ENCODE measurements at places on chromosomes 6 and 20. TPM values are rescaled to one million over a fixed set of nuclear protein-coding genes. Genes with fewer than 3 reads are reported as not detected.
A peak's percentile ranks its signal among the peaks of the same experiment; 100 is the strongest.

DNA sequence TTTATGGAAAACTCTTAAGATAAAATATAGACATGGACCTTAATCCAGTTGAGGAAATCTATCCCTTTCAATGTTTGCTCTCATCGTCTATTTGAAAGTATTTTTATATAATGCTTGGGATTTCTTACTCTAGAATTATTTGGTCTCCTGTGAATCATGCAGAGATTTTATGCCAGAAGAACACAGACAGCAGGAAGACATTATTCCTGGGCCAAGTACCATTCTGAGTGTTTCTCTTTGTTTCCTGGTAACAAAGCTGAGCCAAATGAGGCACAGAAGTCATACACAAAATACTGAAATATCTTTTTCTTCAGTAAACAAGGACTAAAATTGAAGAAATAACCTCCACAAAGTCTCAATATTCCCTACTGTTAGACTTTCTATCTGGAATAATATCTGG lies 538.2 kb upstream of the EYS start:
- DNase-seq = no peak

DNA sequence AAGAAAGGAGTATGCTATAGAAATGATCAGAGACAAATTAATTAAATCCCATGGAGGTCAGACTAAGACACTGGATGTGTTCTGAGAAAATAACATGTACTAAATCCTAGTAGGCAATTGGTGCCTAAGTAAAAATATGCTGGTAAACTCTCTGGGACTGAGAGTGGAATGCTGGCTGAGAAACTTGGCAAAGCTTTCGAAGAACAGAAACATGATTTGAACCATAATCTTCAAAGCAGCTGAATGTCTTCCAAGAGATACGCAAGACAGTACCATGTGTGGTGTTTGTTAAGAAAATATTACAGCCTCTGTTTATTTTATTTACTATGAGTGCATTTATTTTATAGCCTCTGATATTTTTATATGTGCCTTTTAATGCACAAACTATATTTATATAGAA lies 55.2 kb downstream of the EFHC1 start:
- DNase-seq = no peak

DNA sequence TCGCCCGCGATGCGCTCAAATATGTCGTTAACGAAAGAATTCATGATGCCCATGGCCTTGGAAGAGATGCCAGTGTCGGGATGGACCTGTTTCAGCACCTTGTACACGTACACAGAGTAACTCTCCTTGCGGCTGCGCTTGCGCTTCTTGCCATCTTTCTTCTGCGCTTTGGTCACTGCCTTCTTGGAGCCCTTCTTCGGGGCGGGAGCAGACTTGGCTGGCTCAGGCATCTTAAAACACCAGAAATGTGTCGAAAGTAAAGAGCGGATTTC lies 36.4 kb downstream of the HFE start:
- DNase-seq = no peak

DNA sequence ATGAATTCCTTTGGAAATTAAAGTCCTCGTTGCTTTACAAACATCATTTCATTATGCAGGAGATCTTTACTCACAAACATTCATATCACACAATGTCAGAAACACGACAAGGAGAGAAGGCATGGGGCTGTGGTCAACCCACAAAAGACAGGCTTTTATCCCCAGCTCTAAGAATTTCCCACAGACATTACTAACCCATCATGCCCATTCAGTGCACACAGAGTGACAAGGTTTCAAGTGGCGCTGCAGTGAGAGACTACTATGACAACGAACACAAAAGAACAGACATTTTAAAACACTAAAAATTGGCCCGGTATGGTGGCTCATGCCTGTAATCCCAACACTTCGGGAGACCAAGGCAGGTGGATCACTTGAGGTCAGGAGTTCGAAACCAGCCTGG lies 579.8 kb upstream of the AGPAT4 start:
- DNase-seq = no peak

GRCh38 chr6:18471232-18471964 lies 84.2 kb downstream of the RNF144B start:
- DNase-seq = no peak

DNA sequence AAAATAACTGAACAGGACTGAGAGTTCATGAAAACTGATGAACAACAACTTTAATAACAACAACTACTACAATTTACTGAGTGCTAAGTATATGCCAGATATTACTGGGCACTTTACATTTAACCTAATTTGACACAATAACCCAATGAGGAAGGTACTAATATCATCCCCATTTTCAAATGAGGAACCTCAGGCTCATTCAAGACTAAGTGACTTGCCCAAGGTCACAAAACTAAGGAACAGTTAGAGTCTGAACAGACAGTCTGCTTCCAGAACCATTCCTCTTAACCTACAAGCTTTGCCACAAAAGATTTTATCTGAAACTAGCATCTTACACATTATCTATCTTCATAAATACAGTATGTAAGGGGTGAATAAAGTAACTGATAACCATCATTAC lies 10.6 kb upstream of the NDRG3 start:
- DNase-seq = no peak

- no peak for DNase-seq
Observed at GRCh38 chr20:10653599-10654249, 20.1 kb downstream of the JAG1 start.

The DNMT3B gene
- 0.36 TPM for total RNA-seq

The CNR1 gene
- total RNA-seq = 20.4 TPM

DNA sequence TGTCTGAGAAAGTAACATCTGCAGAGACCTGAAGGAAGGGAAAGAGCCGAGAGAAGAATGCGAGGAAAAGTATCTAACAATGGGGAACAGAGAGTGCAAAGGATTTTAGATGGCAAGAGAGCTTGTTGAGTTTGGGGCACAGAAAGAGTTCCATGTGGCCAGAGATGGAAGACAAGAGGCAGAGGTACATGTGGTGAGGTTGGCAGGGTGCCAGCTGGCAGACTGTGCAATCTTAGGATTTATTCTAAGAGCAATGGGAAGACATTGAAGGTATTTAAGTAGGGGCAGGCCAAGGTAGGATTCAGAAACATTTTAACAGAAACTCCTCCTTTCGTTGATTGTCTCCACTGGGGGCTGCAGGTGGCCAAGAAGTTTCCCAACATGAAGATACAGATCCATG lies 20.4 kb upstream of the LBP start:
- no peak for DNase-seq

- no peak for DNase-seq
Observed at GRCh38 chr6:43040542-43041257, 13.0 kb downstream of the CUL7 start.

DNA sequence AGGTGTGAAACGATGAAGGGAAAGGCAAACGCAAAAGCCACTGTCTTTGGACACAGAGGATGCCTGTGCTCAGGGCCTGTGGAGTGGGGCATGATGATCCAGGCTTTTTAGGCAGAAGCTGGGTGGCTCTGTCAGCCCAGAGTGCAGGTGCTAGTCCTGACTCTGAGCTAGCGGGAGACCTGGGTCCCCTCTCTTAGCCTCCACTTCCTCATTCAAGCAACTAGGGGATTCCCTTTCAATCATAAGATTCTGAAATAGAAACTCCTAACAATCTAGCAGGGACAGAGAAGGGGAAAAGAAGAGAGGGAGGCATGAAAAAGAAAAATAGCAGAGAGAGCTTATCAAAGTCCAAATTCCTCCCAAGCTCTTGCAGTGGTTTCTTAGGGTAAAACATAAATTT lies 7.6 kb upstream of the HIVEP2 start:
- peak; percentile 87 for DNase-seq

GRCh38 chr20:10466855-10467254 lies 31.8 kb downstream of the SLX4IP start:
- DNase-seq = no peak

The FILIP1 gene
- total RNA-seq = not detected

DNA sequence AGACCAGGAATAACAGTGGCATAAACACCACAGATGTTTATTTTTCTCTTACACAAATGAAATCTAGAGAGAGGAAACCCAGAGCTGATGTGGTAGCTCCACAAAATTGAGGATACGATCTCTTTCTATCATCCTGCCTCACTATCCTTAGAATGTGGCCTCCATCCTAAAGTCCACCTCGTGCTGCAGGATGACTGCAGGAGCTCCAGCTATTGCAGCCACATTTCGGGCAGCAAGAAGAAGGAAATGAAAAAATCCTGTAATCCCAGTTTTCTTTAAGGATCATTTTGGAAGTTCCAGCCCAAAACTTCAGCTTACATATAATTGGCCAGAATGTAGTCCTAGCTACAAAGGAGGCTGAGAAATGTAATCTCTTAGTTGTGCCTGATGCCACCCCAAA lies 41.2 kb upstream of the ARFGEF2 start:
- DNase-seq = no peak

The IP6K3 gene
- total RNA-seq = not detected

DNA sequence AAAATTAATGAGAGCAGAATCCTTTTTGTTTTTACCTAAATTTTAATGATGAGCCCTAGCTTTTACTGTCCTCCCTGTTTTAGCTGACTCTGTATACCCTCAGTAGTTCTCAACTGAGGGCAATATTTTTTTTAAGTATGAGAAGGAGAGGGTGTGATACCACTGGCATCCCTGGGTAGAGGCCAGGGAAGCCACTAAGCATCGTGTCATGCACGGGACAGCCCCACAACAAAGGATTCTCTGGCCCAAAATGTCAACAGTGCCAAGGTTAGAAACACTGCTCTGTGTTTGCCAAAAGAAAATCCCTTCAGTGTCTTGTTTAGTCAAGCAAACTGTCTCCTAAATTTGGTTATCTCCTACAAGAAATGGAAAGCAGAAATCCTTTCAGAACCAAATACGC lies 210.4 kb downstream of the KCNQ5 start:
- DNase-seq = no peak

The HCRTR2 gene
- total RNA-seq = not detected

- DNase-seq = no peak
Observed at GRCh38 chr6:16816891-16817290, 55.6 kb upstream of the ATXN1 start.

GRCh38 chr6:139490482-139490881 lies 116.0 kb upstream of the CITED2 start:
- DNase-seq = peak; percentile 30

DNA sequence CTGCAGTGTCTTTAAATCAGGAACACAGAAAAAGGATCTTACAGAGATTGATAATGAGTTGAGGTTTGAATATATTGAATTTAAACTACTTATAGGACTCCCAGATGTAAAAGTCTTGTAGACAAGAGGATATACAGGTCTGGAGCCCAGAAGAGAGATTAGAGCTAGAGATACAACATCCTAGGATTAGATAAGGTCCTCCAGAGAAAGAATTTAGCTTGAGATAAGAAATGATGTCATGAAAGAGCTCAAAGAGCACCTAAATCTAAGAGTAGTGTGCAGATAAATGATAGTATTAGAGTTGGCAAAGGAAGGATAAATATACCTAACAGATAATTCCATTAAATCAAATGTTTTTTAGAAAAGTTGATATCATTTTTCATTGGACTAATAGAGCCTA lies 23.9 kb downstream of the EPM2A start:
- DNase-seq = no peak

- no peak for DNase-seq
Observed at GRCh38 chr6:55576811-55577210, 2.2 kb downstream of the HMGCLL1 start.

- no peak for DNase-seq
Observed at GRCh38 chr20:46178891-46179290, 60.8 kb downstream of the CD40 start.

The HUS1B gene
- 2.9 TPM for total RNA-seq

DNA sequence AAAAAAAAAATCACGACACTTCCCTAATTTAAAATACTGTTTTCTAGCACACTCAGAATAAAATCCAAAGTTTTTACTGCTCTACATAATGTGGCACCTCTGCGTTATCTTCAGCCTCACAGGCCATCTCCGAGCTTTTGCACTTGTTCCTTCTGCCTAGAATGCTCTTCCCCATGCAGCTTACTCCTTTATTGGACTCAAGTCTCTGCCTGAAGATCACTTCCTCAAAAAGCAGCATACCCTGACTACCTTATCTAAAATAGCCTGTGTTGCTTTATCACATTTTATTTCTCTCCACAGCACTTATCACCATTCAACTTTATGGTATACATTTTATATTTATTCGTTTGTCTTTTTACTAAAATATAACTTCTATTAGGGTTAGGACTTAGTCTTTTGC lies 2.3 kb downstream of the ZNF322 start:
- no peak for DNase-seq

DNA sequence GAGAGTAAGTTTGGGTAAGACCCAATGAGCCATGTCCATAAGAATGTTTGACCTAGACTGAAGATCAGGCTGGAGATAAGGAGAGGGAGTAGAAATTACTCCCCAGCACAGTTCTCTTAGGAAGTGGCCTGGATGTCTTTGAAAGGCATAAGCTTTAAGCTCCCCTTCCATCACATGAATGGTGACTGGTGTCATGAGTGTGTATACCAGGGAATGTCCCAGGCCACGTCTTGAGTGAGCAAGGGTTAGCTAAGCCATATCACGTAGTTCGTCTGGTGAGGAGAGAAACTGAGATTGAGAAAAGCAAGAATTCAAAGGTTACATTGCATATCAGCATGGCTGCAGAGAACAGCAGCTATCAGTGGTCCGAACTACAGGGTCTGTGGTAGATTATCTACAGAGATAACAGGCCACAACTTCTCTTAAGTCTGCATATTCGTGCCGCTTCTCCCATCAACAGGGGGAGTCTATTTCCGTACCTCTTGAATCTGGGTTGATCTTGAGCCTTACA lies 60.1 kb upstream of the BMP2 start:
- DNase-seq = no peak

DNA sequence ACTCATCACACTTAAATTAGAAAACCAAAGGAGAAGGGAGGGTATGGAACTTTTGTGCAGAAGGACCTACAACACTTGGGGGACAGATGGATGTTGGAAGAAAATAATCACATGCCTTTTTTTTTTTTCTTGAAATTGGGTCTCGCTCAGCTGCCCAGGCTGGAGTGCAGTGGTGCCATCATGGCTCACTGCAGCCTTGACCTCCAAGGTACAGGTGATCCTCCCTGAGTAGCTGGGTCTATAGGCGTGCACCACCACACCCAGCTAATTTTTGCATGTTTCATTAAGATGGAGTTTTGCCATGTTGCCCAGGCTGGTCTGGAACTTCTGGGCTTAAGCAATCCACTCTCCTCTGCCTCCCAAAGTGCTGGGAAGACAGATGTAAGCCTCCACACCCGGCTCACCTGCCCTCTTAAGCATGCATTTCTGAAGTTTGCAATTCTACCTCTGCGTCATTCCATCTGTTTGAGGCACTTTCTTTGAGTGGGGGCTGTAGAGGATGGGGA lies 370.8 kb upstream of the JARID2 start:
- DNase-seq = no peak

The MYLK4 gene
- total RNA-seq = 1.1 TPM

The CST2 gene
- total RNA-seq = not detected

- DNase-seq = no peak
Observed at GRCh38 chr6:152078804-152079203, 271.3 kb downstream of the ESR1 start.

GRCh38 chr6:71238351-71238750 lies 50.3 kb upstream of the OGFRL1 start:
- DNase-seq = no peak

GRCh38 chr6:108171291-108171917 lies 5.6 kb downstream of the NR2E1 start:
- peak; percentile 39 for DNase-seq

The RCAN2 gene
- not detected for total RNA-seq

Measured in B cell (primary cell).